ENCODE measurements at places on chromosomes 2 and 18. TPM values are rescaled to one million over a fixed set of nuclear protein-coding genes. Genes with fewer than 3 reads are reported as not detected.

GRCh38 chr2:40867829-40868228 lies 415.9 kb upstream of the SLC8A1 start:
- DNase-seq = no peak

SLC11A1 gene
- total RNA-seq = 0.33 TPM

ADAM23 gene
- not detected for total RNA-seq

SKA1 gene
- 9.4 TPM for total RNA-seq

SCYGR4 gene
- total RNA-seq = not detected

DNA sequence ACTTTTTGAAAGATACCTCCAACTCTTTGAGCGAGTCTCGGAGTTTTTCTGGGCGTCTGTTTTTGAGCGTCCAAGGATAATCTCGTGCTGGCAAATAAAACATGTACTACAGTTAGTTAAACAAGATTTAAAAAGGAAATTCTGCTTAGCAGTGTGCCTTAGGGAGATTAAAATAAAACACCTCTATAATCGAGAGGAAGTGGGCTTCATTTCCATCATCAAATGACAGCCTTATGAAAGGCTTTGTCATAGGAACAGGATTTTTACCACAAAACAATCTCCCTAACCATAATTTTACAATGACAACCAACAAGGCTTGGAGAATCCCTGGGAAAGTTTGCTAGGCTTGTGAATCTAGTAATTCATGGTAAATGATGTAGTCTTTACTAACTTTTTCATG lies 103.4 kb downstream of the WDPCP start:
- no peak for DNase-seq

- DNase-seq = no peak
These were observed 22.7 kb downstream of the RNF152 start for GRCh38 chr18:61870151-61870550.

CCDC74B gene
- total RNA-seq = 0.33 TPM
